ENCODE measurements at places on chromosomes 7 and 10.

- DNase-seq = no peak
Measured at GRCh38 chr7:134809616-134810015, 30.2 kb downstream of the CALD1 start.

DNA sequence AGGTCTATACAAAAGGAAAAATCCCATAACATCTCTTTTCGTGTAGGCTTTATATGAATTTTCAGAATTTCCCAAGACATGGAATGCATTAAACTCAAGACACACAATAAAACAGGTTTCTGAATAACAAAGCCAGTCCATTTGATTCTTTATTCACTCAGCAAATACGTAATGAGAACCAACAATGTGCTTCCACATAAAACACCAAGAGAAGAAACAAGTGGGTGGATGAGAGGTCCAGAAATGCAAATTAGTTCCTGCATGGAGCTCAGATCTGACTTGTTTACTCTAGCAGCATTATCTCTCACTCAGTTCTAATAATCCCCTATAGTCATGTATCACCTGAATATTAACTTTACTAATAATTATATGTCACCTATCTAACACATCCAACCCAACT is 249.5 kb downstream of the LRRTM3 start:
- DNase-seq = no peak

DNA sequence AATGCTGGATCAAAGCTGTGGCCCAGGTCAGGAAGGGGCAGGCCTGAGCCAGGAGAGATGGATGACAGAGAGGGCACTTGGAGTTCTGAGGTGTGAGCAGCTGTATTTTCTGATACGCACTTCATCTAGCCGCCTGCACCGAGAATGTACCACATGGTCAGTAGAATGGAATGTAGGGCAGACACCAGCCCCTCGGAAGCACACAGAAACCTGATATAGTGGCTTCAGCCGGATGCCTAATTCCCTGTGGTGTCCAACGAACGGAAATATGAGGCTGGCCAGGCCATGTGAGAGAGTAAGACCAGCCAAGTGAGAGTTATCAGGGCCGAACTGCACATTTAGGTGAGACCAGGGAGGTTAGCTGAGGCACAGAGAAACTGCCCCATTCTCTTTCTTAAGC is 46.7 kb upstream of the PLCE1 start:
- no peak for DNase-seq

DNA sequence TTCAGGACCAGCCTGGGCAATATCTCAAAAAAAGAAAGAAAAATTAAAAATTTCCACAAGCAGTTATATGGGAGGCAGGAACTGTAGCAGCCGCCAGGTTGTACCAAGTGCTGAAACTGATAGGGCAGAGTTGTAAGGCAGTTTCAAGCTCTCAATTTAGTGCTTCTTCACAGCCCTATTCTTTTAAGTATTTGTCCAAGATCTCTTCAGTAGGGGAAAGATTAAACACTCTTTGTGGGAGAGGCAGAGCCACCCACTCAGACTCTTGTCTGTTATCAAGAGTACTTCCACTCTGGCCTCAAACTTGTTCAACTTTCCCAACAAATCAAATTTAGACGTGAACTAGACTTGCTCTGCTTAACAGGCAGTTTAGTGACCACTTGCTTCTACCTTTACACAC is 228.7 kb downstream of the REEP3 start:
- DNase-seq = no peak

DNA sequence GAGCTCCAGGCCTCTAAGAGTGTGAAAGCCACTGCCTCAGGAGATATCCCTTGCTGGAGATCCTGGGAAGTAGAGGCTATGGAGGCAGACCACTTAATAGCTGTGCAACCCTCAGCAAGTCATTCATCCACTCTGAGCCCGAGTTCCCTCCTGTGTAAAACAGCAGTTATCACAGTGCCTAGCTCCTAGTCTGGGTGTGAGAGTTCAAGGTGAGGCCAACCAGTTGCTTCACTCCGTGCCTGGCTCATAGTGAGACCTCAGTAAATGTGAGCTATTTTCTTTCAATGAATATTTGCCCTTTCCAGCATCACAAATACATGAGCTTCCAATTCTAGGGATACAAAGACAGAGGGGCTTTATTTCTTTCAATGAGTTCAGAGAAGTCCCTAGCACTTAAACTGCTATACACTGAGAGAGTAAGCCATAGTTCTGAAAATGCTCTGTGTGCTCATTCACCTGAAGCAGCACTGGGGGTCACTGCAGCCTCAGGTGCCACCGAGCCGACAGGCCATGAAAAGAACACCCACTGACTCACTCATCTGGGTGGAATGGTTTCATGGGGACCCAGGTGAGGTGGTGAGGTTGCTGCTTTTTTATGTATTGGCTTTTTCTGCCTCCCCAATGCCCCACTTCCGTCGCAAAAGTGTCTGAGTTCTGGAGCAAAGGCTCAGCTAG is 259.8 kb downstream of the KCNMA1 start:
- no peak for DNase-seq

DNA sequence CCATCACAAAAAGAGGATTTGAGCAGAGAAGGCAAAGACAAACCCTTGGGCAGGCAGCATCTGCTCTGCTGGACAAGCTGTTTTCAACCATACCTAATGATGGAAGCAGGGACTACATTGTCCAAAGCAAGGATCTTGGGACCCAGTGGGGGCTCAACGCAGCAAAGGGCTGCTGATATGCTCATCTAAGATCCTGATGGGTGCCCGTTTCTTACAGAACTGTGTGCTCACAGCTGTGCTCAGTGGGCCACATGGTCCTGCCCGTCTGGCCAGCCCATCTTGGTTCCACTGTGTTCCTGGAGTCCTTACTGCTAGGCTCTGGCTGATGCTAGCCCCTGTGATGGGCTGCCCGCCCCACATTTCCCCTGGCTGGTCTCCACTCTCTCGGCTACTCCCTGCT is 36.1 kb downstream of the GPRIN2 start:
- peak; percentile 29 for DNase-seq

DNA sequence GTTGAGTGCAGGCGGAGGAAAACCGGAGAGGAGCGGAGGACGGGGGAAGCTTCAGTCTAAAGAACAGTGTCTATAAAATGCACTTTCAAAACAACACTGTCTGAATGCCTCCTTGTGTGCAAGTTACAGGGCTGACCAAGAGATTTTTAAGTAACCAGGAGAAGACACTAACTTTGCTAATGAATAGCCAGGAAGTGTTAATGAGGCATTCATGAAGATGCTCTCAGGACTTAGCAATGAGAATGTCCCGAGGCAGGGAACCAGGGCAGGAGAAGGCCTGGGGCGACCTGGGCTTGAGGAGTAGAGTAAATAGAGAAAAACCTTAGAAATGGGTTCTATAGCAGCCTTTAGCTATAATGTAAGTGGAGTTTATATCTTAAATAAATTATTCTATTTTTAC is 312.1 kb downstream of the SKIDA1 start:
- no peak for DNase-seq

GRCh38 chr7:99505324-99505662 is 831 bp downstream of the ZKSCAN5 start:
- no peak for DNase-seq

DNA sequence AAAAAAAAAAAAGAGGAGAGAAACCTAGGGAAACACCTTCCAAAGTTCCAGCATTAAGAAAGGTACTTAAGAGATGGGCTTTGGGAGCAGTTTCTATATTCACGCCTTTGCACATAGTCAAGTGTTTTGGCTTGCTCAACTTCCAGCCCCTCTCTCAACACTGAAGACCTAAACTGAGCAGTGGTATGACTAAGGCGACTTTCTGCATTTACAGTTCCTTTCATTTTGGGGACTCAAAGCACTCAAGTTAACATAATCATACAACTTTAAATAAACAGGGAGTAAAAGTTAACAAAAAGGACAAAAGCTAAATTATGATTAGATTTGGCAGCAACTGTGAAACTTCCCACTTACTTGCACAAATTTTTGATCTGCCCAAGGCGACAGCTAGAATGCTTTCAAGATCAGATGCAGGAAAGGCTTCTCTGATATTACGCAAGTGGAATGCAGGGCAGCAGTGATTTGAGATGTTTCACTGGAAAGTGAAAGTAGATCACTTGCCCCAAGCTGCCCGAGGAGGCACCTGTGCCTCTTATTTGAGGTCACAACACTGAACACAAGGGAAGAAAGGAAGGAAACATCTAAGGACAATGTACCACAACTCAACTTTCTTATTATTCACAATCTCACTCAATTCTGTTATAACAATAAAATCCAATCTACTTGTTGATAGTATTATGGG is 199.5 kb downstream of the SKAP2 start:
- no peak for DNase-seq

GRCh38 chr7:35467456-35467978 is 213.6 kb upstream of the TBX20 start:
- no peak for DNase-seq

DNA sequence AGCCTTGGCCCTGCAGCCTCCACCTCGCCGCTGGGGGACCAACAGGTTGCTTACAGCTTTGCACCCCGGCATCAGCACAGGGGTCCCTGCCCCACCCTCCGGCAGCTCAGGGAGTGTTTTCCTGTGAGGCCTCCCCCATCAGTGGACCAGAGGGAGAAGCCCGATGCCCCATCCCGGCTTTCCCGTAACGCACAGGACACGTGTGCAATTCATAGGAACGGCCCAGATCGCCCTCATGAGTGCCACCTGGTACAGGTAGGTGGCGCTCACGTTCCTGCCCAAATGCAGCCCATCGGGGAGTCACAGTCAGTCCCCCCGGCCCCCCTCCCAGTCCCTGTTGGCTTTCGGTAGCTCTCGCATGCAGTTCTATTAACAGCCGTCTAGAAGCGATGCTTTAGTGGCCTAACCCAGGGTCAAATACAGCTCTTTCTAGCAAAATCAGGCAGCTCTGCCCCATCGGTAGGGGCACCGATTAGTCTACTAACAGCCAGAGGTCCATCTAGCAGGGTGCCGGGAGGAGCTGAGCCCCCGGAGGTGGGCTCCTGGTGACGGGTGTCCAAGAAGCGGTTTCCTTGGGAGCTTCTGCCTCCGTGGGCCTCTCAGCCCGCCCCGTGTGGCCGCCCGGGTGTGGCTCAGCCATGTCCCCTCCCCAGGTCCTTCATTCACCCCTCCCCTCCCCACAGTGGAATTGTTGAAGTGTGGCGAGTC is 48.4 kb upstream of the GTF2IRD1 start:
- DNase-seq = peak; percentile 63

- DNase-seq = no peak
Measured at GRCh38 chr10:18737841-18738240, 78.6 kb downstream of the ARL5B start.

GRCh38 chr7:134827436-134827835 is 48.0 kb downstream of the CALD1 start:
- DNase-seq = no peak

DNA sequence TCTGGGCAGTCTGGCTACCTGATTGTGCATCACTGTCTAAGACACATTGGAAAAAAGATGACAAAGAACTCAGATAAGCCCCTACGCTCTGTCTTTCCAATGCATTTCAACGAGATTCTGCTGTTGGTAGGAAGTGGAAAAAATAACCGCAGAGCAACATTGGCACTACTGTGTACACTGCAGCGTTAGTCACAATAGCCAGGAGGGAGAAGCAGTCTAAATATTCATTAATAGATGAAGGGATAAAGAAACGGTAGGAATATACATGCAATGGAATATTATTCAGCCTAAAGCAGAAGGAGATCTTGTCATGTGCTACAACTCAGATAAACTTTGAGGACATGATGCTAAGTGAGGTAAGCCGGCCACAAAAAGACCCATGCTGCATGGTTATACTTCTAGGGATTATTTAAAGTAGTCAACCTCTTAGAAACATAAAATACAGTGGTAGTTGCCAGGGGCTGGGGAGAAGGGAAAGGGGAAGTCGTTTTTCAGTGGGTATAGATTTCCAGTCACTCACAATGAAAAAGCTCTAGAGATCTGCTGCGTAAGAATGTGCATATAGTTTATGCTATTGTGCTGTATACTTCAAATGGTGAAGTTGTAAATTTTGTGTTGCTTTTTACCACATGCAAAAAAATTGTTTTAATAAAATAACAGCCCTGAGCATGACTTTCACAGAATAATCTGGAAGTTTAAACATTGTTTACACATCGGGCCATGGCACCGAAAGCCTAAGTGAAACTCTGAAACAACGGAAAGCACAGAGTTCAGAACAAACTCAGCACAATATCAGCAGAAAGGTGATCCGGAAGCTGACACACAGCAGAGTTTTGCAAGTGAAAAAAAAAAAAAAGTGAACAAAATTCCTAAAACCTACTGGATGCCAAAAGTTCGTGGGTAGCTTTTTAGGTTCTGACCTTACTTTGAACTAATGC is 40.1 kb downstream of the ELMO1 start:
- DNase-seq = no peak

Measured in glutamatergic neuron (in vitro differentiated cells).